ENCODE measurements at places on chromosomes 1 and 21.

GRCh38 chr1:34060901-34061415, 104.1 kb downstream of the CSMD2 start:
- DNase-seq, result no peak

DNA sequence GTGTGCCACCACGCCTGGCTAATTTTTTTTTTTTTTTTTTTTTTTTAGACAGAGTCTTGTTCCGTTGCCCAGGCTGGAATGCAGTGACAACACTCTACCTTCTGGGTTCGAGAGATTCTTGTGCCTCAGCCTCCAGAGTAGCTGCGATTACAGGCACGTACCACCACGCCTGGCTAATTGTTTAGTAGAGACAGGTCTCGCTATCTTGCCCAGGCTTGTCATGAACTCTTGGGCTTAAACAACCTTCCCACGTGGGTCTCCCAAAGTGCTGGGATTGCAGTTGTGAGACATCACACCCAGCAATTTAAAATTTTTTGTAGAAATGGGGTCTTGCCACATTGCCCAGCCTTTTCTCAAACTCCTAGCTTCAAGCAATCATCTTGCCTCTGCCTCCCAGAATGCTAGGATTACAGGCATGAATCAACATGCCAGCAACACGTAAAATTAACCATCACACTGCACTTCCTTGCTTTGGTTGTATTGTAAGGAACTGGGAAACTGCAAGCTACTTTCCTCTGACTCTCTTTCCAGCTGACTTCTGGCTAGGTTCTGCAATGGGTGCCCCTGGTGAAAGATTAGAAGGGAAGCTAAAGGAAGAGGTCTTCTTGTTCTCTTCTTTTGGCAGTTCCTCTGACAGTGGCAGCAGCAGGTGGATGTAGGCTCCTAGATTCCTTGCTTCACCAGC, 13.9 kb upstream of the IL6R start:
- DNase-seq, result no peak

DNA sequence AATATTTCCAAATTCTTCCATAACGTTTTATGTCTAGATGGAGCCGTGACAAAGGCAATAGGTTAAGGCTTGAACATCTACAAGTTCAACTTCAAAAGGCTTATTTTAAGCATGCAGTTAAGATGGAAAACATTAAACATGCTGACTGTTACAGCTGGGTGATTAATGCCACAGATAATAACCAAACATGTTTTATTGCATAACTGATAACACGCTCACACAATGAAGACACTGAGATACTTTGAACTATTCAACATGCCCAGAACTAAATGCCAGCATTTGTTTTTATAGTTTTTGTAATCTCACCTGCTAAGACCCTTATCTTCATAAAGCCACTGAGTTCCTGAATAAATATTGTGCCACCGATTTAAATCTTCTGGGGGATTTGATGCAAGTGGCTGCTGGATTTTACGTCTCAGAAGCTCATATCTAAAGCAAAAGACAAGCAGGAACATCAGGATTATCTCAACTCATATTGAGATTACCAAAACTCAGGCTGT, 310.4 kb downstream of the KCTD3 start:
- DNase-seq, result no peak

- DNase-seq, result no peak
These were observed 170.6 kb downstream of the LTN1 start for GRCh38 chr21:28822123-28822399.

GRCh38 chr1:204746838-204747442, 61.4 kb upstream of the LRRN2 start:
- DNase-seq, result peak; percentile 40

DNA sequence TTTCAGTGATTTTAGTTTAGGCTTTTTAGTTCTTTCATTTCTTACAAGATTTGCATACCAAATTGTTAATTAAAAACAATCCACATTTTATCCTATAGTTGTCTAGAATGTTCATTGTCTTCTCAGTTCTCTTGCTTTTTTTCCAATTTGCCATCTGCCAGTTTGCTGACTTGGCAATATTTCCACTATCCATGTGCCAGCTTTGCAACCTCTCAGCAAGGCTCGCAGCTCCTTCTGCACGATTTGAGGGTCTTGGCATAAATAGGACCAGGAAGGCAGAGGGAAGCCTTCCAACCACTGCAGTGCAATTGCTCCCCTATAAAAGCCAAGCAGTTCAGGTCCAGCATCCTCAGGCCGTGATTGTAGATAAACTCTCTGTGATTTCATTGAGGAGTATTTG, 306.8 kb upstream of the FMN2 start:
- DNase-seq, result no peak

DNA sequence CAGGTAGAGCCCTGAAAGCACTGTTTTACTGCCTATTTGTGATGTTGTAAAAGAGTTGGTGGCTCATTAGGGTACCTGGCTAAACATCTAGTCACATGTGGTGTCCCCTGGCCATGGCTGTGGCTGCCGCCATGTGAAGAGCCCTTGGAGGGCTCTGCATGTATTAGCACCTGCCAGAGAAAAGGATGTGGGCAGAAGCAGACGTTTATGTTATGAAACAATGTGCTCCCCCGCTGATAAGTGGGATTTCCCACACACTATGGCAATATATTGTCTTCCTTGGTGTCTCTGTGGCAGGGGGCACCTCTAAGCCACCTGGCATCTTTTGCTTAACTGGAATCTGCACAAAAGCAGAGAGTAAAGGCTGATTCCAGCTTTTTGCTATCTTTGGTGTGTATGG, 9.6 kb downstream of the TENT5C start:
- no peak for DNase-seq
